Activated CD8-positive, alpha-beta T cell treated with anti-CD3 and anti-CD28 coated beads for 36 hours (primary cell): ENCODE measurements at places on chromosomes 7 and 10. TPM values are rescaled to one million over a fixed set of nuclear protein-coding genes. Genes with fewer than 3 reads are reported as not detected.

RPEL1 gene
- total RNA-seq = not detected

SNCG gene
- total RNA-seq = not detected

SOSTDC1 gene
- total RNA-seq = not detected

LRRC4 gene
- total RNA-seq = not detected

SEM1 gene
- 36.4 TPM for total RNA-seq

DNA sequence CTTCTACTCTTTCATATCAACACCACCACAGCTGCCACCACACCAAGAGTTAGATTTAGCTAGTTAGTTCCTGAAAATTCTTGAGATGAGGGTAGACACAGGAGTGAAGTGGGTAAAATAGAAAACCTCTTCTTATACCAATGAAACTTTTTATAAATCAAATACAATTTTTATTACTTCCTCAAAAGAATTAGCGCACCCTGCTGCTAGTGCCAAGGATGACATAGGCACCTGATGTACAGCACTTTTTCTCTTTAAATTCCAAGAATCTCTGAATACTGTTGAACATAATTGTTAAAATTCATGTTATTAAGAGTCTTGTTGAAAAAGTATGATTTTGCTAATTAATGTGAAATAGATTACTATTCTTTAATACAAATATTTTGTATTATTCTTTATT lies 11.4 kb downstream of the ZWINT start:
- H3K27me3 ChIP-seq = no peaks in the 10 kb centered on the region
- DNase-seq = no peak
- H3K4me1 ChIP-seq = no peaks in the 10 kb centered on the region
- H3K36me3 ChIP-seq = peaks cover 9% of the 10 kb centered on the region
- no peak overlapping the region for H3K27ac ChIP-seq

DNA sequence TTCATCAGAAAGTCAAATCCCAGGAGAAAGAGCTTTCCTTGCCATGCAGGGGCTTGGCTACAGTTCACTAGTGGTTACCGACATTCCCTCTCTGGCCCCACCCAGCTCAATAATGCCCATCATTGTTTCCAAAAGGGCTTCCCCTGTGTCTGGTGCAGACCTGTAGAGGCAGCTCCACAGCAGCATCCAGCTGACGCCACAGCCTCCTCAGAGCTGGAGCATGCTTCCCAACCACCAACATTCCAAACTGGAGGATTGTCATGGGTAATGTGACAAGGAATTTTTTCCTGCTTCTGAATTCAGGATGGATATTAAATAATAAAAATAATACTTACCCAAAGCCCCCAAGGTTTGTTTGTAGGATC lies 77.4 kb downstream of the ZNF365 start:
- no peak overlapping the region for H3K27ac ChIP-seq
- no peaks in the 10 kb centered on the region for H3K36me3 ChIP-seq
- peaks cover under 1% of the 10 kb centered on the region for H3K4me1 ChIP-seq
- no peak overlapping the region for H3K4me3 ChIP-seq
- no peak for DNase-seq
- H3K27me3 ChIP-seq = peaks cover 15% of the 10 kb centered on the region

DNA sequence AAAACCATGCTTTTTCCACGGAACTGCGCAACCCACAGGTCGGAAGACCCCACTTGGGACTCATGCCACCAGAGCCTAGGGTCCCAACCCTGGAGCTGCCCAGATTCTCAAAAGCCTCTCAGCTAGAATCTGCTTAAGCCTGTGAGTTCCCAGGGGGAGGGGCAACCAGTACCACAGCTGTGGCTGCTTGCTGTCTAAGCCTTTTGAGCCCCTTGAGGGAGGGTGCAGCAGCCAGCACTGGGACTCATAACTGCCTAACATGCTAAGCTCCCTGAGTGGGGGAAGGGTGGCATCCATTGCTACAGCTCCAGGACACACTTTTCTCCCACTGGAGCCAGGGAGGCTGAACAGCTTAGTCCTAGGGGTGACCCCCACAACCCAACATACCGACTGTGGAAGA lies 485.6 kb upstream of the GRM3 start:
- no peak for DNase-seq
- H3K36me3 ChIP-seq = no peaks in the 10 kb centered on the region
- H3K27me3 ChIP-seq = no peaks in the 10 kb centered on the region
- H3K4me3 ChIP-seq = no peak overlapping the region
- H3K27ac ChIP-seq = no peak overlapping the region
- H3K4me1 ChIP-seq = no peaks in the 10 kb centered on the region

DNA sequence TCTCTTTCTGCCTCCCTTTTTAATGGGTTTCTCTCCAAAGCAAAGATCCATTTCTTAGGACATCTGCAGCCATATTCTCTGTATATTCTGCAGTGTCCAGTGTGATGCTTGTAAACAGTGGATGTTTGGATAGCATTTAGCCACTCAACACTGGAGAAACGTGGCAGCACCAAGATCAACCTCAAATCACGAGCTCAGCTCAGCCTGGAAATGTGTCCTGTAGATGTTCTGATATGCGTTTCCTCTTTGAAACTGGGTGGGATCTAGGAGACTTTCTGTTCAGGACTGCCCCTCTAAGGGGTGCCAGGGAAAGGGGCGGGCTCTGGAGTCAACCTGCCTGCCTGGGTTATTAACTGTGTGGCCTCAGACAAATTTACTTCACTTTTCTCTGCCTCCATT lies 91.2 kb downstream of the NHLRC2 start:
- H3K36me3 ChIP-seq = no peaks in the 10 kb centered on the region
- H3K27ac ChIP-seq = no peak overlapping the region

DNA sequence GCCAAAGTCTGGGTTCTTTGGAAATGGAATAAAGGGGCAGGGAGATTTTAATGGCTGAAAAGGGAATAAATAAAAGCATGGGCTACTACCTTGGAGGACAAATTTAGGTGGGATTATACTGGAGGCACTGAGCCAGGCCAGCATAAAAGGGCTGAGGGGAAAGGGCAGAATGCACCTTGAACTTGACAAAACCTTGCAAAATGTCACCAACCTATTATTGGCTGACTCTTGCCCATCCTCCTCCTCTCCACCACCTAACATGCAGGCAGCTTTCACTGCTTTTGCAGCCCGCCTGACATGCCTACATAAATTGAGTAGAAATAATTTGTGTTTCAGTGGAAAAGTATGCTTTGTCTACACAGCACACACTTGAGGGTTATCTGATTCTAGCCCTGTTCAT lies 65.3 kb upstream of the ABLIM1 start:
- no peak overlapping the region for H3K4me3 ChIP-seq
- H3K36me3 ChIP-seq = no peaks in the 10 kb centered on the region
- H3K4me1 ChIP-seq = no peaks in the 10 kb centered on the region
- DNase-seq = no peak
- no peaks in the 10 kb centered on the region for H3K27me3 ChIP-seq

- H3K36me3 ChIP-seq = no peaks in the 10 kb centered on the region
- no peak overlapping the region for H3K4me3 ChIP-seq
- no peak overlapping the region for H3K27ac ChIP-seq
- DNase-seq = no peak
Observed at GRCh38 chr10:48902096-48902495, 37.5 kb downstream of the LRRC18 start.

GRCh38 chr7:14487701-14488395 lies 414.7 kb downstream of the DGKB start:
- DNase-seq = no peak
- no peak overlapping the region for H3K27ac ChIP-seq
- H3K27me3 ChIP-seq = no peaks in the 10 kb centered on the region
- no peaks in the 10 kb centered on the region for H3K36me3 ChIP-seq
- H3K4me3 ChIP-seq = no peak overlapping the region
- H3K4me1 ChIP-seq = no peaks in the 10 kb centered on the region

DNA sequence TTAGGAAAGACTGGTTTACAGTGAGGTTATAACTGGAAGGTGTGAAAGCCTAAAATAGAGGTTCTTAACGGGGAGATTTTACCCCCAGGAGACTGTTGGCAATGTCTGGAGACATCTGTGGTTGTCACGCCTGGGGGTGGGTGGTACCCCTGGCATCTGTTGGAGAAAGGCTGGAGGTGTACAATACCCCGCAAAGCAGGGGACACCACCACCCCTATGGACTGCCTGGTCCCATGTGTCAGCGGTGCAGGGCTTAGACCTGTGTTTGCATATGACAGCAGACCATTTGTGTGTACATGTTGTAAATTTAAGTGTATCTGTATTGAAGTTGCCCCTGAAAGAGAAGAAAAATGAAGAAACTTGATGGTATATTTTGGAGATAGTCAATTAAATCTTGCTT lies 9.8 kb downstream of the LRRC27 start:
- peaks cover 1% of the 10 kb centered on the region for H3K36me3 ChIP-seq
- no peak overlapping the region for H3K27ac ChIP-seq
- DNase-seq = no peak
- H3K4me1 ChIP-seq = peaks cover 4% of the 10 kb centered on the region
- H3K4me3 ChIP-seq = no peak overlapping the region
- H3K27me3 ChIP-seq = no peaks in the 10 kb centered on the region

GRCh38 chr10:109022417-109023049 lies 900.8 kb downstream of the XPNPEP1 start:
- H3K27me3 ChIP-seq = no peaks in the 10 kb centered on the region
- H3K36me3 ChIP-seq = no peaks in the 10 kb centered on the region
- no peaks in the 10 kb centered on the region for H3K4me1 ChIP-seq
- H3K4me3 ChIP-seq = no peak overlapping the region
- no peak overlapping the region for H3K27ac ChIP-seq
- no peak for DNase-seq

DNA sequence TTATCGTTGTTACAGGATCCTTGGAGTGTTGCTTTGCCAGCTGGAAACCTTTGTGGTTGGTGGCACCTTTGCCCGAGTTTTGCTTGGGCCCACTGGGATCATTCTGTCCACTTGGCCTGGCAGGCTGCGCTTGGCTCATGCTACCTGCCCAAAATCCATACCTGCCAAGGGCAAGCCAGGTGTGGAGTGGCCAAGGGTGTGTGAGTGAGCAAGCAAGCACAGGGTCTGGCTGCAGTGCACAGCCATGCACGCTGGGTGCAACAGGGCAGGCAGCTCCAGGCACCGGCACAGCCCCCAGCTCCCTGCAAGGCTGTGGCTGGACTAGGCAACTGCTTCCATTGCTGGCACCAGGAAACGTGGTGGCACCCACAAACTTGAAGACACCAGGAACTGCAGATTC lies 421.8 kb downstream of the ARL4A start:
- H3K4me3 ChIP-seq = no peak overlapping the region
- H3K4me1 ChIP-seq = no peaks in the 10 kb centered on the region
- DNase-seq = no peak
- H3K27ac ChIP-seq = no peak overlapping the region

- H3K27me3 ChIP-seq = peaks cover 5% of the 10 kb centered on the region
- no peak overlapping the region for H3K4me3 ChIP-seq
- no peaks in the 10 kb centered on the region for H3K4me1 ChIP-seq
- H3K27ac ChIP-seq = no peak overlapping the region
- DNase-seq = no peak
Observed at GRCh38 chr7:27472043-27472442, 190.6 kb downstream of the HIBADH start.

- H3K27me3 ChIP-seq = no peaks in the 10 kb centered on the region
- no peak for DNase-seq
- no peaks in the 10 kb centered on the region for H3K4me1 ChIP-seq
Observed at GRCh38 chr7:83178066-83178465, 15.4 kb upstream of the PCLO start.

DNA sequence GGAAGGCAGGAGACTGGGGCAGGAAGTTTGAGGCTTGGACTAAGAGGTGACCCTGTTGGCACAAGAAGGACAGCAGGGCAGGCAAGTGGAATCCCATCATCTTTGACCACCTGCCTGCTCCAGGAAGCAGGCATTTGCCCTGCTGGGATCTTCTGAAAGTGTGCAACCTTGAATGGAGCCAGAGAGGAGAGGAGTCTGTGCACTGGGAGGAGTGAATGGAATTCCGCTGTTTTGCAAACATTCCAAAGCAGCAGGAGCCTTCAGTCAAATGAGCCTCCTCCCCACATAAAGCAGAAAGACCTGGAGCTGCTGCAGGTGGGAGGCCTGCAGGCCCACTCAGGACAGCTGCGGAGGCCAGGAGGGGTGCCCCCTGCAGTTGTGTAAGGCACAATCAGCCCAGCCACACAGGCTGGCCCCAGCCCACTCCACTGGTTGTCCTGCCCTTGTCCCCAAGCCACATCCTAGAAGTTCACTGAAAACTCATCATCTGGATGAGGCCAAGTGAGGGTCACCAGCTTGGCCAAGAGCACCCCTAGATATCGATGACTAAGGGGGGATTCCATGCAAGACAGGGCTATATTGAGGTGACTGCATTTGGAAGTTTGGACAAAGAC lies 249.5 kb downstream of the RPS24 start:
- no peaks in the 10 kb centered on the region for H3K4me1 ChIP-seq
- no peak for DNase-seq
- H3K36me3 ChIP-seq = no peaks in the 10 kb centered on the region
- H3K27me3 ChIP-seq = no peaks in the 10 kb centered on the region

DNA sequence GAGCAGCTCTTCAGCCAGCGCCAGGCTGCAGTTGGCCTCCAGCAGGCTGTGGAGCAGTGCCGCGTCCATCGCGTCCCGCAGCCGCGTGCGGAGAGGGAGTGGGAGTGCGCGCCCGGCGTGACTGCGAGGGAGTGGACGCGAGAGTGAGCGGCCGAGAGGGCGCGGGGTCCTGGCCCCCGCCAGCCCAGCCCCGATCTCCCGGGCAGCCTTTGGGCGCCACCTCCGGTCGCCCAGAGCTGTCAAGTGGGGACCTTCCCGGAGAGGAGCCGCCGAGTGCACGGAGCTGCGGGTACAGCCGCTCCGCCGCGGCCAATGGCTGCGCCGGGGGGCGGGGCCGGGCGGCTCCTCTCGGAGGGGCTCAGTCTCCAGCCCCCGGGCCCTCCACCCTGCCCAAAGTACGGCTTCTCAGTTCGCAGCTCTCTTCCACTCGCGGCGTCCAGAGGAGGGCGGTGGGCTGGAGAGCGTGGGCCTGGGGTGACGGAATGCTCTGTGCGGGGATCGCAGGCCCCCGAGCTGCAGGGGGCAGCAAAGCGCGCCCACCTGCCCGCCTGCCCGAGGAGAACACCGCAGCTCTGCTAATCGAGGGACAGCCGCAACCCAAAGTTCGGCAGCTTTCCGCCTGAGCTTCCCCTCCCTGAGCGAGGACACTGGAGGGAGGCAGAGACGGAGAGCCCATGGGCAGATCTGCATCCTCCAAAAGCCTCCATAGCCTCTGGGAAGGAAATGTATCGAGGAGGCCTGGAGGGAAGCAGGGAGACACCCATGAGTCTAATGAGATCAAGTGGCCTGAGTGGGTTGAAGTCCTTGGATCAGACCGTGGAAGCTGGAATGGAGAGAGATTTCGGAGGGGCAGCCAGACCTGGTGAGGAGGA lies at the start of gene CRHR2:
CRHR2 (minus strand) TSS at position 245 of the 872 bp plus-strand sequence; CDS start at position 69, 176 bp downstream.
- peak; percentile 56 for DNase-seq
- no peaks in the 10 kb centered on the region for H3K36me3 ChIP-seq
- peaks cover 44% of the 10 kb centered on the region for H3K27me3 ChIP-seq
- no peak within 1 kb of the TSS for H3K27ac ChIP-seq

DNA sequence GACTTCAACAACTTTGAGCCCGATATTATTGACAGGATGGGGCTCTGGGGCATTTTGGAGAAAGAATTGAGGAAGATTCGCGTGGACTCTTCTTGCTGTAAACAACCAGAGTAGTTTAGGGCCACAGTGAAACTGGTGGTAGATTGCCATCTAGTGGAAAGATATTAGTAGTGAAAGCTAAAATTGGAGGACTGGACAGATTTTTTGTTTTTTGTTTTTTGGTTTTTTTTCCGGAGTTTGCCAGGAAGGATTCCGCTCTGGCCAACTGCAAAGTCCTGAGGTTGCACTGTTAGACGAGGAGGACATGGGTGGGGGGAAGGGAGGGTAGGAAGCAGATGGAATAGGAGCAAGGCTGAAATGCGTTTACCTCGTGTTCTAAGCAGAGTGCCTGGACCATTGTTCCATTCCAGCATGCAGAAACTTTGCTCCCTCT lies 11.7 kb downstream of the NOBOX start:
- peak; percentile 21 for DNase-seq
- H3K27me3 ChIP-seq = peaks cover 1% of the 10 kb centered on the region
- H3K27ac ChIP-seq = no peak overlapping the region
- peaks cover 4% of the 10 kb centered on the region for H3K4me1 ChIP-seq
- H3K4me3 ChIP-seq = peak overlapping the region; percentile 44
